ENCODE measurements at places on chromosomes 11 and 22.

DNA sequence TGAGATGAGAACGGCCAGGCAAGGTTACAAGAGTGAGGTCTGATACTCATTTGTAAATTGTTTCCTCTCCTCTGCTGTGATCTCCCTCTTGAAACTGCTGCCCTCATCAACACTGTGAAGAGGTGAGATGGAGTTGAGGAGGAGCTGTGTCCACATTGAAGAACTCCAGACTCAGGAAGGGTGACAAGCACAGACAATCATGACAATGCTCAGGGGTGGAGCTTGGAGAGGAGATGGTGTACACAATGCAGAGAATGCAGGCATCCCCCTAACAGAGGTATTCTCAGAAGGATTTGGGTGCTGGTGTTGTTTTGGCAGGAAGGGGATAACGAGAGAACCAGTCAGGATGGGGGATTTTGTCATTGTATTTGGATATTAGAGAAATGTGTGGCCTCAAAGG lies 21.5 kb upstream of the MMP7 start:
- DNase-seq = no peak

- DNase-seq = no peak
Observed at GRCh38 chr22:19368876-19369275, 62.7 kb downstream of the HIRA start.

- no peak for DNase-seq
Observed at GRCh38 chr11:104764710-104765045, 133.6 kb downstream of the CASP12 start.

- peak; percentile 35 for DNase-seq
Observed at GRCh38 chr11:36186340-36187175, 102.7 kb downstream of the COMMD9 start.

GRCh38 chr11:10942620-10943019 lies 84.8 kb upstream of the ZBED5 start:
- no peak for DNase-seq

- DNase-seq = no peak
Observed at GRCh38 chr11:121344824-121345223, 52.3 kb downstream of the SC5D start.

- no peak for DNase-seq
Observed at GRCh38 chr11:107722662-107723061, 10.8 kb upstream of the SLN start.

GRCh38 chr22:49900441-49901230 lies 17.6 kb downstream of the ALG12 start:
- DNase-seq = no peak

DNA sequence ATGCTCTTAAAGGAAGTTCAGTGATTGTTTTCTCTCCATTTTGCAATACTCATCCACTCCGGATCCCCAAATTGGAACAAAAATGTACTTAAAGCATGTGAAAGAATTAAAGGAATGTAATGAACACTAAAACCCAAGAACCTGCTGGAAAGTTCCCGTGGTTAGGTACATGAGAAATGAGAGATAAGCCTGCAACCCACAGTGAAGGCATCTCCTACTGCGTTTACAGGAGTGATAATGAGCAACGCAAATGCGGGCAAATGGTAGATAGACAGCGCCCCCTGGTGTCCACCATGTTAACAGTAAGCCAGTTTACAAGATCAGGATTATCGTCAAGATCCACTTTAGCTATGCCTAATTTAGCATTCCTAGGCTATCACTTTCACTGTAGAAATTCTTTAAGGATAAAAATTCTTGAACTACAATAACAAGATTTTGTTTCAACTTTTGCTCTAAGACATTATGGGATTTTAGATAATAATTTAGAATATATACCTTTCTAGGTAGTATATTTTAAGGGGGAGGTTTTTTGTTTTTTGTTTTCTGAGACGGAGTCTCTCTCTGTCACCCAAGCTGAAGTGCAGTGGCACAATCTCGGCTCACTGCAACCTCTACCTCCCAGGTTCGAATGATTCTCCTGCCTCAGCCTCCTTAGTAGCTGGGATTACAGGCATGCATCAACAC lies 29.9 kb downstream of the ALG9 start:
- peak; percentile 36 for DNase-seq

GRCh38 chr11:18789942-18790341 lies 1.7 kb downstream of the PTPN5 start:
- DNase-seq = no peak
